AG10803 (cell line): ENCODE measurements at places on chromosomes 3 and 15.
A peak's percentile ranks its signal among the peaks of the same experiment; 100 is the strongest.

GRCh38 chr3:17192995-17193394, 308.2 kb downstream of the PLCL2 start:
- no peak for DNase-seq

DNA sequence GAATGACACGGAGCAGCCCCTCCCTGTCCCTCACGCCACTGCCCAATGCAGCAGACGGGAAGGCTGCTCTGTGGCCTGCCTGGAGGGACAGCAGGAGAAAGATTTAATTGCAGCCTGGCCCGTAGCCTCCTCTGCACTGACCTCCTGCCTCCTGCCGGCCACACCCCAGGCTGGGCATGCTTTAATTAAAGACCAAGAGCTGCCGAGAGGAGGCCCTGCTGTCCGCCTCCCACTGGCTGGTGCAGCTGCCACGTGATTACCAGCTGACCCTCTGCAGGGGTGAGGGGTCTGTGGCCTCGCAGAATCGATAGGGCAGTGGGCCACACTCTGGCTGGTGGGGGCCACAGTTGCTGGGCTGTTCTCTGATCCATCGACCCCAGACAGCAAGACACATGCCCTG, 100.2 kb upstream of the PRR23E start:
- no peak for DNase-seq

- DNase-seq = no peak
Measured at GRCh38 chr3:171503817-171504216, 43.6 kb upstream of the TNIK start.

DNA sequence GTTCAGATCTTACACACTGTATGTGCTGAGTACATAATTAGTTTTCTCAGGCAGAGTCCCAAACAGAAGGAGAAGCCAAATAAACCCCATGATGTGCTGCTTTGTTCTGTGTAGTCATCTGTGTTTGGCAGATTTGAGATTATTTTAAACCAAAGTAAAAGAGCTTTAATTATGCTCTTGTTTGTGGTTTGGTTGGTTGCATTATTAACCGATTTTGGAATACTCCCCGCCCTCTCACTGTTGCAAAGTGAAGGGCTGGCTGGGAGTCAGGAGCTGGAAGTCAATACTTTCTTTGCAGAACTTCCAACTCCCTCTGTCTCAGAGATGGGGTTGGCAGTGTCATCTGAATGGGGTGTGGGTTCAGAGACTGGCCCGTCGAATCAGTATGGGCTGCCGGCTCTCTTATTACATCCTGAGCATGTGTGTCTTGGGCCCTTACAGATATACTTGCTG, 34.4 kb downstream of the SLCO3A1 start:
- DNase-seq = peak; percentile 19

DNA sequence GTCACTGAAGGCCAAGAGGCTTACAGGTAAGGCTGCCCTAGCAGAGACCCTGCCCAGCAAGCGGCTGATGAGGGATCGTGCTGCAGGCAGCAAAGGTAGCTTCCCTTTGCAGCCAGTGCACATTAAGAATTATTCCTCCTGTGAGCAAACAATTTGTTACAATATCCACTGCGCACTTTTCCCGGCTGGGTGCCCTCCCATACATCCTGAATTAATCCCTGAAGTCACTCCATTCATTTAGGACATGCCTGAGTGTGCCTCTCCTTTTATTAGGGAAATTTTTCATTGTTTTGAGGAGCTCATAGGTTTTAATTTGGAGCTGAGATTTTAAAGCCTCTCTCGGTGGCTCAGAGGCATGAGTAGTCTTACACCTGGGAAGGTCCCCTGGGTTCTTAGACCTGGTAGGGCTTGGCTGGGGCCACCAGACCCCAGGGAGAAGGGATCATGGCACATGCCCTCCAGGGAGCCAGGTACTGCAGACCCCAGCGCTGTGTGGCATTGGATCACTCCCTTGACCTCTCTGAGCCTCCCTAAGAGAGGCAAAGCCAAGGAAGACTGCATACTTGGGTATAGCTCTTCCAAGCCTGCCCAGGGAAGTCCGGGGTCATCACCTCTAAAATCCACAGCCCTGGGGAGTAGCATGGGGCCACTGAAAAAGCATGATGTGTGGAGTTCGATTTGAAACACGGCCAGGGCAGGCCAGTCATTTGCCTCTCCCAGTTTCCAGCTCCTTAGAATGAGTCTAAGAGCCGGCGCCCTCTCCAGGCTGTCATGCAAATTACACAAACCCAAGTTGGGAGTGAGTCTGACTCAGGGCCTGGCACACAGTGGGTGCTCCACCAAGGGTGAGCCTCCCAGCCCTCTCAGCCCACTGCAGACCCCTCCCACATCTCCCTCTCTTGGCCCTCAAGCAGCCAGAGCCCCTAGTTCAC, 151.9 kb upstream of the LINGO1 start:
- peak; percentile 6 for DNase-seq

GRCh38 chr3:32237670-32238452, 619 bp upstream of the CMTM8 start:
- no peak for DNase-seq
